ENCODE measurements at places on chromosomes 11 and 22. TPM values are rescaled to one million over a fixed set of nuclear protein-coding genes. Genes with fewer than 3 reads are reported as not detected.

Gene FIBIN
- 118 TPM for total RNA-seq

Gene GPHA2
- total RNA-seq = not detected

Gene COMT
- total RNA-seq = 240 TPM

Gene CNGA4
- total RNA-seq = not detected

Gene UBQLNL
- total RNA-seq = 0.98 TPM

Gene CCDC15
- 2.9 TPM for total RNA-seq

Gene LMF2
- total RNA-seq = 57.0 TPM

Gene MRE11
- total RNA-seq = 40.5 TPM

Gene ALG9
- total RNA-seq = 31.7 TPM

Gene TRIM3
- total RNA-seq = 27.5 TPM

Gene GRAP2
- 12.3 TPM for total RNA-seq

Gene PLXNB2
- total RNA-seq = 180 TPM

Gene ASCC2
- total RNA-seq = 62.6 TPM

Gene CARD18
- total RNA-seq = not detected

Gene MS4A6E
- 3.4 TPM for total RNA-seq

Gene SLC3A2
- total RNA-seq = 169 TPM

Gene CHORDC1
- 65.6 TPM for total RNA-seq

Gene ART1
- not detected for total RNA-seq

Gene TRIM44
- 27.7 TPM for total RNA-seq

Gene FGF4
- not detected for total RNA-seq

Gene BIRC3
- total RNA-seq = 7.1 TPM
